Stimulated activated CD8-positive, alpha-beta memory T cell treated with anti-CD3 and anti-CD28 coated beads, Interleukin-15, amount 100 ng/mL, for 48 hours (primary cell): ENCODE measurements at places on chromosomes 7 and 10.

GRCh38 chr10:88045096-88045495 lies 181.7 kb downstream of the PTEN start:
- DNase-seq: no peak

- DNase-seq: no peak
Measured at GRCh38 chr10:13971601-13972475, 358.9 kb downstream of the FRMD4A start.

GRCh38 chr7:126485791-126486190 lies 767.0 kb downstream of the GRM8 start:
- no peak for DNase-seq

GRCh38 chr10:1103551-1103950 lies 47.4 kb downstream of the WDR37 start:
- DNase-seq: no peak

GRCh38 chr10:71040846-71041605 lies 152.7 kb upstream of the PCBD1 start:
- DNase-seq: no peak

- DNase-seq: no peak
Measured at GRCh38 chr7:118792682-118793081, 568.2 kb downstream of the ANKRD7 start.

- DNase-seq: no peak
Measured at GRCh38 chr10:15168291-15168785, at the start of gene NMT2. Gene NMT2 (minus strand): TSS chr10:15168693. CDS start chr10:15168612, 81 bp downstream.

GRCh38 chr7:74365322-74366022 lies 76.3 kb downstream of the CLIP2 start:
- no peak for DNase-seq

- DNase-seq: no peak
Measured at GRCh38 chr7:80463272-80463920, 48.5 kb downstream of the GNAT3 start.

- no peak for DNase-seq
Measured at GRCh38 chr7:41287559-41288335, 415.1 kb downstream of the INHBA start.

DNA sequence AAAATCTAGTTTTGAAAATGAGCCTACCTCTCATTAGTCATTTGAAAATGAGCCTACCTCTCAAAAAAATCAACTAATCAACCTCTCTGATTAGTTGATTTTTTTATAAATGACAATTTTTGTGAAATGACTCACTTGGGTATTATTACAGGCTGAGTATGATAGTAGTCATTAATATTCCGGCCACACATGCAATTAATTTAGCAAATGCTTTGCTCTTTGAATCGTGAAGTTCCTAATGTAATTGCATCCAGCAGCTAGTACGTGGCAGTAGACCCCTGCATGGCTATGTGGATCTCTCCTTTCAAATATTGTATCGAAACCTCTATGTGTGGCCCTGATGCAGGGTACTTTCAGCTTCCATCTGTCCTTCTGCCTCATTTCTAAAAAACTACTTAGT lies 245.9 kb upstream of the PHYHIPL start:
- no peak for DNase-seq

DNA sequence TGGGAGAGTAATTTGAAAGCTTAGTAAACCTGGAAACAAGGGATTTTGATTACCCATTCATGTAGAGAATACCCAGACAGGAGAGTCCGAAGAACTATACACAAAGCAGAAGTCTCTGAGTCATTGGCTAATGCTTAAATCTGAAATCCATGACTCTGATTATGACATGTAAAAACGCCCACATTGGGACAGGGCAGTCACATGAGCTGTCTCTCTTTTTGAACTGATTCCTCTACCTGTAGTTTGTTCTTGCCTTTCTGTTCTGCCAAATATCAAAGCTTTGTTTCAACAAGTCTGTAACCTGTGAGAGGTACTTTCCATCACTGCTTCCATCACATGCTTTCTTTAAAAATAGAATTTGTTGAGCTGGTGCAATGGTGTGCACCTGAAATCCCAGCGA lies 4.3 kb upstream of the GPNMB start:
- no peak for DNase-seq

DNA sequence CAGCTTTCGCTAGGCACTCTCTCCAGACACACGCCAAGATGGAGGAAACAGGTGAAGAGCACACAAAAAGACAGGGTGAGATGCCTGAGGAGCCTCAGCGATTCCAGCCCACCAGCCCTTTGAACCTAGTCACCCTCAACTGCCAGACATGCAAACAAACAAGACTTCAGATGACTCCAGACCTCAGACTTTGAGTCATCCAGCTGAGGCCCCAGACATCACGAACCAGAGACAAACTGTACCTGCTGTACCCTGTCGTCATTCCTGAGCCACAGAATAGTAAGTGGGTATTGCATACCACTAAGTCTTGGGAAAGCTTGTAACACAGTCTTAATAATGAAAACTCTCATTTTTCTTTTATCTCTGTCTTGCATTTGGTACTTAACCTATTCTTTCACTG lies 126.6 kb upstream of the LSM8 start:
- DNase-seq: no peak

GRCh38 chr7:38034062-38034908 lies 113.8 kb downstream of the EPDR1 start:
- DNase-seq: no peak

- DNase-seq: no peak
Measured at GRCh38 chr10:94084344-94084743, 90.6 kb downstream of the PLCE1 start.

- no peak for DNase-seq
Measured at GRCh38 chr10:49174261-49174925, 13.8 kb downstream of the TMEM273 start.

DNA sequence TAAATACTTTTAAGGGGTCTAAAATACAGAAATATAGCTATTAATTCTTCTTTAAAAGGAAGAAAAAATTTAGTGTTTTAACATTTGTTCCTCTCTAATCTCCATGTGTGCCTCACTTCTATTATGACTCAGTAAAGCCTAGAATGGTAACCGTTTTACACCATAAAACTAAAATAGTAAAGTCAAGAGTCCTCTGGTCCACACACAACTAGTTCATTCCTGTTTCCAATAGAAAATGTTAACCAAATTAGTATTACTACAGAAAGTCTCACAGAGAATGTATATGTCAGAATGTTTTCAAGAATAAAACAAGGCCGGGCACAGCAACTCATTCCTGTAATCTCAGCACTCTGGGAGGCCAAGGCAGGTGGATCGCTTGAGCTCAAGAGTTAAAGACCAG lies 55.8 kb downstream of the CNOT4 start:
- DNase-seq: no peak

GRCh38 chr10:85548034-85548433 lies 818.6 kb downstream of the GRID1 start:
- DNase-seq: no peak

- DNase-seq: no peak
Measured at GRCh38 chr10:121598263-121599249, at the start of gene FGFR2. Gene FGFR2 (minus strand): TSS chr10:121598444. CDS start chr10:121593817, 4,627 bp downstream.

- DNase-seq: no peak
Measured at GRCh38 chr10:72784551-72785351, 92.8 kb downstream of the MCU start.

DNA sequence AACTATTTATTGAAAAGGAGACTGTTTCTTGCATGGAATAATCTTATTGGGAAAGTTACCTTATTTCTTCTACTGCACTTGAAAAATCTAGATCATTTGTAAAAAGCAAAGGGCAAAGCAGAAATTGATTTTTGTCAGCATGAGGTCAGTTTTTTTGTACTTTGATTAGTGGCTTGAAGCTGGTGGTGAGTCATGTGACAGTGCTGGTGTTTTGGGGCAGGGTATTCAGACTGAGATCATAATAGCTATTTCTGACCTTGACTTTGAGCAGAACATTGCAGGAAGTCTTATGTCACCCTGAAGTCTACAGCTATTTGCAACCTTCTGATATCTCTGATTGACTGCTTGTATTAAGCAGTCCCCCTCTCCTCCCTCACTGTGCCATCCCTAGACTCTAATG lies 66.3 kb upstream of the SORCS3 start:
- DNase-seq: no peak

GRCh38 chr10:98790817-98791216 lies 344.1 kb upstream of the HPS1 start:
- DNase-seq: no peak

DNA sequence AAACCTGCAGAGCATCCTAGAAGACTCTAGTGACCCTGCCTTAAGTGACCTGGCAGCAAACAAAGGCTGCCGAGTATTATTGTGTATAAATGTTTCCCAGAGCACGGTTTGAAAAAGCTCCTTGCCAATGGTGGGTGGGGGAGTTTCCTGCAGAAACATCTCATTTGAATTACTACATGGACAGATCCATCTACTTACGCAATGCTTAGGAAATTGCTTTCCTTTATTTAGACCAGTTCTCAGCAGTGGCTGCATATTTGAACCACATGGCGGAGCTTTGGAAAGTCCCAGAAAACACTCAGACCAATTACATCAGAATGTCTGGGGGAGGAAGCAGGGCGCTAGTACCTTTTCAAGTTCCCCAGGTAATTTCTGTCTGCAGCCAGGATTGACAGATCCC lies 560.9 kb downstream of the SDK1 start:
- DNase-seq: no peak

DNA sequence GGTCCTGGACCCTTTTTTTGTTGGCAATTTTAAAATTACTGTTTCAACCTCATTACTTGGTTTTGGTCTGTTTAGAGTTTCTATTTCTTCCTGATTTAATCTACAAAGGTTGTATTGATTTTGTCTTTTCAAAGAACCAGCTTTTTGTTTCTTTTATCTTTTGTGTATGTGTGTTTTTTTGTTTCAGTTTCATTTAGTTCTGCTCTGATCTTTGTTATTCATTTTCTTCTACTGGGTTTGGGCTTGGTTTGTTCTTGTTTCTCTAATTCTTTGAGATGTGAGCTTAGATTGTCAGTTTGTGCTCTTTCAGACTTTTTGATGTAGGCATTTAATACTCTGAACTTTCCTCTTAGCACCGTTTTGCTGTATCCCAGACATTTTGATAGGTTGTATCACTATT lies 8.5 kb upstream of the MRPS33 start:
- DNase-seq: no peak

GRCh38 chr7:102117743-102118142 lies 168.9 kb upstream of the SH2B2 start:
- no peak for DNase-seq

- no peak for DNase-seq
Measured at GRCh38 chr10:118501637-118502440, 93.6 kb downstream of the PRLHR start.

DNA sequence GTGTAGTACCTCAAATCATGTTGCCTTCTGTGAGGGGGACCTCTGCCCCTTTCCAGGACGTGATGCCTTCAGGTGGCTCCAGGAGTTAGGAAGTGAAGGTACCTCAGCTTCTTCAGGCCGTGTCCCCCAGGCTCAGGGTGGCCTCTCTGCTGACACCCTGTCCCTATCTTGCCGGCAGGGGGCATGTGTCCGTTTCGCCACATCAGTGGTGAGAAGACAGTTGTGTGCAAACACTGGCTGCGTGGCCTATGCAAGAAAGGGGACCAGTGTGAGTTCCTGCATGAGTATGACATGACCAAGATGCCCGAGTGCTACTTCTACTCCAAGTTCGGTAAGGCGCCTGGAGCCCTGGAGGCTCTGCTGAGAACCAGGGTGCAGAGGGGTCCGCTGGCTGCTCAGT lies 9.2 kb downstream of the CPSF4 start:
- no peak for DNase-seq

DNA sequence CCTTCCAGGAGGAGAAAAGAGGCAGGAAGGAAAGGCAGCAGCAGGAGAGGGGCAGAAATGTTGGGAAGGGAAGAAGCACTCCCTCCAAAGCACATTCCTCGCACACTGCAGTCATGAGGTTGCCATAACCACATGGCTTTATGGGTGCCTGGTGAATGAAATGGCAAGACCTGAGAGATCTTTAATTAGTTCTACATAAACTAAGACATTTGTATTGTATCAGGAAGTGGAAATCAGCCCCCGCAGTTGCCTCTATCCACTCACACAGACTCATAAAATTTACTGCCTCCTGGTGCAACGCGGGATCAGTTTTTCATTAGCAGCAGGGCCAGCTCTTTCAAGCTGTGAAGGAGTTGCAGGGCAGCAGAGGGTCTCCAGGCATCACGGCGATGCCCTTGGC lies 106.4 kb downstream of the COL13A1 start:
- DNase-seq: no peak

DNA sequence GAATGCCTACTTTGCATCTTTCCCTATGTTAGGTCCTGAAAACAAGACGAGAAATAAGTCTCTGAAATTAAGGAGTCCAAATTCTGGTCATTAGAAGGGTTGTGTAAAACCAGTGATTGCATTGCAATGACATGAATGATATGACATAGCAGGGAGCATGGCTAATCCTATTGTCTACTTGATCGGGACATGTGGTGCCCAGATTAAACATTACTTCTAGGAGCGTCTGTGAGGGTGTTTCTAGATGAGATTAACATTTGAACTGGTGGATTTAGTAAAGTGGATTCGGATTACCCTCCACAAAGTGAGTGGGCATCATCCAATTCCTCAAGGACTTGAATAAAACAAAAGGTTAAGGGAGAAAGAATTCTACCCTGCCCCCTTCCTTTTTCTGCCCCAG lies 434.9 kb upstream of the KLF6 start:
- DNase-seq: no peak

DNA sequence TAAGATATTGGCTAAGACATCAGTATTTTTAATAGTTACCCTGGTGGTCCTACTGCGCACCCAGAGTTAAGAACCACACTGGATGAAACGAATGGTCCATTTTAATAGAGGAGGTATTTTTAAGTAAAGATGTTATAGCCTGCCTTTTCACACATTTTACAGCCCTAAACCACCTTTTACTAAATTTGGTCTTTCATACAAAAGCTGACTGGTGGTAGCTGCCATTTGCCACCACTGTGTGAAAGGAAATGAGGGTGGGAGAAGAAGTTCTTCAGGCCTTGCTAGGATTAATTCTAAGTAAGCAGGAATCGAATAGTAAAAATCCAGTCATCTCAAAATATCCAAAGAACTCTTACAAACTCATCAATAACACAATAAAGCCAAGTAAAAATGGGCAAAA lies 15.2 kb upstream of the APBB1IP start:
- DNase-seq: no peak

DNA sequence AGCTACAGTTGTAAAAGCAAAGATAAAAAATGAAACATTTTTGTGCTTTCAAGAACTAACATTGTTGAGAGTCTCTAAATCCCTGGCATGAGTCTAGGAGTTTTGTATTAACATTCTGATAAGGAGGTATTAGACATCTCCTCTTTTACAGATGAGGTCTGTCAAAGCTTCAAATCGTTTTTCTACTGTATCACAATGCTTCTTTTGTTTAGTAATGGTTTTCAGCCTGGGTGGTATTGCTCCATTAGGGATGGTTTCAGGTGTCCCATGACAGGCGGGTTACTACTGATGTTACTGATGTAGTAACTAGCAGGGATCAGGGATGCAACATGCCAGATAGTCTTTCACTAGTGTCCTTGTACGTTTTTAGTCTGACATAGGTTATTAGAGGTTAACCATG lies 27.4 kb downstream of the STAM start:
- DNase-seq: no peak

DNA sequence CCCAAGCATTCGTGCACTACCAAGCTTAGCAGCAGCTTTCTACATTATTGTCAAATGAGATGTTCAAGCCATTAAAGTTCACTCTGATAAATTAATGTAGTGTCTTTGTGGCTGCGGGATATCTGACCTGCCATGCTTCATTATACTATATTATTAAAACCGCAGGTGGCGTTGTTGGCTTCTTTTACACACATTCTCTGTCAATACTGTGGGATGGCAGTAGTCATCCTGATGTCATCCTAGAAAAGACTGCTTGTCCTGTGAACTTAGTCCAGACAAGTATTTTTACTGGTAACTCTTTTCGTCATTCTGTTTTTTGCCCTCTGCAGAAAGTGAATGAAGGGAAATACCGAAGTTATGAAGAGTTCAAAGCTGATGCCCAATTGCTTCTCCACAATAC lies 103.9 kb downstream of the ZMYND11 start:
- no peak for DNase-seq

GRCh38 chr10:3720228-3721019 lies 64.6 kb downstream of the KLF6 start:
- no peak for DNase-seq
